ENCODE measurements at places on chromosomes 3 and 15.
A peak's percentile ranks its signal among the peaks of the same experiment; 100 is the strongest.

- no peak for DNase-seq
These were observed 255.0 kb downstream of the TBL1XR1 start for GRCh38 chr3:176942305-176942704.

- no peak for DNase-seq
These were observed 15.2 kb upstream of the ACTC1 start for GRCh38 chr15:34810443-34811129.

DNA sequence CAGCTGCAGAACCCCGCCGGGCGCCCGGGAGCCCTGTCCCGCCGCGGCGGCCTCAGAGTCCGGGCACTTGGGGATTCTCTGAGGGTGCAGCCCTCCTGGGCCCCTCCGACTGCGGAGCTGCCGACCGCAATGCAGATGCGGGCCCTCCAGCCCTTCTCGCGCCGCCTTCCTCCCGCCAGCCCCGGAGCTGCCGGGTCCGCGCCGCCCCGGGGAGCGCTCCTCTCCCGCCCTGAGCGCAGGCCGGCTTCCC is 320 bp upstream of the ACAN start:
- no peak for DNase-seq

DNA sequence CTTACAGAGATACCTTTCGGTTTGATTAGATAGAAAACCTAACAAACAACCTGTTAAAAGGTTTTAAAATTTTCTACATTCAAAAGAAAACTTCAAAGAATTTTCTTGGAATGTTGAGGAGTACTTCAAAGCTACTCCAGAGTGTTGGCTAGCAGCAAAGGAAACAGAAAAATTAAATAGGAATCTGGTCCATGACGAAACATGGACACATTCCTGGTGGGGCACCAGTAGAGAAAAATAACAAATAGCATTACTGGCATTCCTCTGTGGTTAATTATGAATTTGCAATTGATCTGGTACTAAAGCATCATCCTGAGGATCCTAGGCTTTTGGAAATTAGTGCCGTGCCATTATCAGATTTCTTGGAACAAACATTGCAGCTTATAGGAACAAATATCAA is 59.5 kb upstream of the DPPA4 start:
- no peak for DNase-seq

- DNase-seq: no peak
These were observed 55.1 kb downstream of the HEG1 start for GRCh38 chr3:125000661-125001060.

- DNase-seq: no peak
These were observed 41.1 kb downstream of the USP3 start for GRCh38 chr15:63545520-63545919.

GRCh38 chr3:111989061-111989678 is 9.6 kb upstream of the TAGLN3 start:
- no peak for DNase-seq

DNA sequence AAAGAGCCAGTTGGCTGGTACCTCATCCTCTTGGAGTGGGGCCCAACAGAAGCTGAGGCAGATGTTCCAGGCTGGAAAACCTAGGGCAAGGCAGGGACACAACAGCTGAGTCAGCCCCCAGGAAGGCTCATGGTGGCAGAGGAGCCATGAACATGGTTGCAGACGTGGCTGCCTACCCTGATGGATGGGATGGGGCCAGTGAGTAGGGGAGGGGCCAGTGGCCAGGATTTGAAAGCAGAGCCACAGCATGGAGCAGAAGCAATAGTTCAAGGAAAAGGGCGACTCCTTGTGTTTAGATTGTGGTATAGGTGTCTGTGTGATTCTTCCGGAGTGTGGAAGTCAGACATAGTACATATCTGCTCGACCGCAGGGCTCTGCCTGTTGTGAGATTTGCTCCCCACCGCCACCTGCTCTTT is 24.2 kb downstream of the PXYLP1 start:
- DNase-seq: no peak

GRCh38 chr15:92061511-92062195 is 208.1 kb downstream of the SLCO3A1 start:
- DNase-seq: no peak

GRCh38 chr15:28098766-28099554 is at the start of gene OCA2:
TSS of gene OCA2 (minus strand) at chr15:28099315. CDS start at chr15:28081874, 17,441 bp downstream.
- DNase-seq: peak; percentile 62

GRCh38 chr3:24540821-24541220 is 46.2 kb upstream of the THRB start:
- no peak for DNase-seq

DNA sequence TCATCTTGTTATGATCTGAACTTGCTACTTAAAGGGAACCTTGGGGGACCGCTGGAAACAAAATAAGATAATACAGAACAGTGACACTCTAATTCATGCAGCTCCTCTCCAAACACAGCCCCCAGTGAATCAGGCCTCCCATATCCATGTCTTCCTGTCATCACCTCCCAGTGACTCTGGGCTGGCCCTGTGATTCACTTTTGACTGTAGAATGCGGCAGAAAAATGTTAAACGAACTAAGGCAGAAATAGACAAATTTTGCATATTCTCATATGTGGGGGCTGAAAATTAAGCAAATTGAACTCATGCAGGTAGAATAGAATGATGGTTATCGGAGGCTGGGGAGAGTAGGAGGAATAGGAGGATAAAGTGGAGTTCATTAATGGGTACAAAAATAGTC is 20.2 kb upstream of the GADL1 start:
- DNase-seq: no peak

- no peak for DNase-seq
These were observed 28.7 kb downstream of the ULK4 start for GRCh38 chr3:41933154-41933676.

DNA sequence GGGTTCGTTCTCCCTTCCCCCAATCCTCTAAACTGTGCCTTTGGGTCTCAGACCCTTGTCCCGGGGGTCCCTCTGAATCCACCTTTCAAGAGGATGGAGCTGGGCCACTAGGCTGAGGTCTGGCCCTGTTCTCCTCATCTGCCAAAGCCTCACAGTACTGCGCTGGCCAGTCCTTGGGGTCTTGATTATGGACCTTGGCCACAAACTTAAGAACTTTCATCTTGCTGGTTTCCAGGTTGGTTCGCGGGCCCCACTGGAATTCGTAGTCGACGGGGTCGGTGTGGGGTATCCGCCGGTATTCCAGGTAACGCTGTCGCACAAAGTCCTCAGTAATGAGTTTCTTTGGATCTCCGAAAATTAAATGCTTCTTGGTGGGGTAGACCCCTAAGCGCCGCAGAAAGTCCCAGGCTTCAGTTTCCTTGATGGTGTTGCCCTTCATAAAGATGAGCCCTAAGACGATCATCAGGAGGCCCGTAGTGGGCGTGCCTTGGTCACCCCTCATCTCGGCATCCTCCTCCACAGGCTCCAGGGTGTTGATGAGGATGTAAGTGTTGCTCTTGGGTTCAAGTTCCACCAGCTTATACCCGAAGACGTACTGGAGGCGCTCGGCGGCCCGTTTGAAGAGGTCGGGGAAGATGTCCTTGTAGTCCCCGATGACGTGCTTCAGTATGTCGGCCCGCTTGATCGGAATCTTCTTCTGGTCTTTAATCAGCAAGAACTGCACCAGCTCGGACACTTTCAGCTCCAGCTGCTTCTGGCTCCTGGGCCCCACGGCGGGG is 727 bp downstream of the NSMCE3 start:
- peak; percentile 26 for DNase-seq

GRCh38 chr3:46132565-46132964 is 75.5 kb downstream of the CCR1 start:
- DNase-seq: no peak

DNA sequence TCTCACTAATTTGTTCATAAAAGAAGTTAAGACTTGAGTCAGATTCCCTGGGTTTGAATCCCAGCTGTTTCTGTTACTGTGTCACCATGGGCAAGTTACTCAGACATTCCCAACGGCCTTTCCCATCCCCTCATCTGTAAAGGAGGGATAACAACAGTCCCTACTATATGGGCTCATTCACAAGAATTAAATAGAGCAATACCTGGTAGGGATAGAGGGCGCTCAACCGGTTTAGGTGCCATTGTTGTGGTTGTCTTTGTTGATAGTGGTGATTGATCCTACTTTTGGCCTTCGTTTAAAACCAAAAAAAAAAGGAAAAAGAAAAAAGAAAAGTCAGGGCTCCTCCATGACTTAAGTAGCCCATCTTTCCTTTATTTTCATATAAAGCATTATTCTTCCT is 563.1 kb downstream of the GRM7 start:
- DNase-seq: no peak

DNA sequence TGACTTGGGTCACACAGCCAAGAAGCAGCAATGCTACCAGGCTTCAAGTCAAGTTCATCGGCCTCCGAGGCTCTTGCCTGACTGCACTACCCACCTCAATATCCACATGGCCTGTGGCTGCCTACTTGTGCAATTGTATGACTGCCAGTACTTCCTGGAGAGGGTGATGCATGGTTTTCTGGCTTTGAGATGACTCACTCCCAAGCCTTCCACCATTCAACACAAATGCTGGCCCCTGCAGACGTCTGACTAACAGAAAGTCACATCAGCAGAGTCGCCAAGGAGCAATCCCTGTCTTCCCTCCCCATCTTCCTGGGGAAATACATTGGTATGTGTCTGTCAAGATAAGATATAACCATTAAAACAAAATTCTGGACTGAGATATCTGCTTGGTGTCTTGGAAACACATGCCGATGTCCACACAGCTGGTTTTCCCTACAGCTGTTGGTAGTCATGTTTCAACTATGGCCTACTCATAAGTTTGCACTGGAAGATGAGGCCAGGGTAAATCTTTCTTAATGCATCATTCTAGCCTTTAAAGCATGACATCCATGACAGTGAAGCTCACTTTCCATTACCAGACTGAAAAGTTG is 79.6 kb upstream of the SPATA12 start:
- DNase-seq: no peak

- DNase-seq: no peak
These were observed 234.2 kb upstream of the MCTP2 start for GRCh38 chr15:93997071-93997658.

- DNase-seq: no peak
These were observed 113.5 kb downstream of the IGF2BP2 start for GRCh38 chr3:185711255-185711870.
